ENCODE measurements at places on chromosomes 3 and 15. TPM values are rescaled to one million over a fixed set of nuclear protein-coding genes. Genes with fewer than 3 reads are reported as not detected.

CPN2 gene
- total RNA-seq = not detected

COL6A5 gene
- not detected for total RNA-seq

SCN11A gene
- total RNA-seq = 0.10 TPM

ZNF80 gene
- total RNA-seq = 0.61 TPM

HDC gene
- 0.19 TPM for total RNA-seq

NDN gene
- total RNA-seq = not detected

DNA sequence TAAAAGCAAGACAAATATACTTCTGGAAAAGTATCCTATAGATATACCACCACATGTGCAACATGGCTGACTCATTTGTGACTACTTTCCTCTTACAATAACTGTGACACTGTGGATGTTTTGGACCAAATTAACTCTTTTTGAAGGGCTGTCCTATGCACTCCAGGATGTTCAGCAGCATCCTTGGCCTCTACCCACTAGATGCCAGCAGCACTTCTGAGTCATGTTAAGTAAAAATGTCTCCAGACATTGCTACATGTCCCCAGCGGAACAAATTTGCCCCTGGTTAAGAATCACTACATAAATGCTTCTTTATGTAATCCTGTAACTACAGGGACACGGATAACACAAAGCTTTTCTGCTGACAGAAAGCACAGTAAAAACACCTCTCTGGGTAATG is 32.0 kb downstream of the RUVBL1 start:
- no peak for DNase-seq

GRCh38 chr15:92140796-92141195 is 252.9 kb upstream of the ST8SIA2 start:
- DNase-seq = no peak

DNA sequence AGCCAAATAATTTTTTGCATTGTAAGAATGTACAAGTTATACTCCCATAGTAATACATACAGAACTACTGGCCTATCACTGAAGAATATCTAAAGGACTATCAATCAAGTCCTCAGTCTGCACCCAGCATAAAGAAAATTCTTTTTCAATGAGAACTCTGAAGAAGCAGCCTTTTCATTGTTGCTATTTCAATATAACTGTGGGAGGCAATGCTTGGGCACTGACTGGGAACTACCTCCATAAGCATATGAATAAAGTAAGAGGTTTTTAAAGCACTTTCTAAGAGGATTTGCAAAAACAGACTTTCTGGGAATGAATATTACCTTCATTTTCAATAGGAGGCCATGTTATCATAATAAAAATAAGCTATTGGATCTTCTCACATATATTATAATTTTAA is 24.6 kb upstream of the NECTIN3 start:
- DNase-seq = no peak

- no peak for DNase-seq
Observed at GRCh38 chr3:127101411-127102187, 91.3 kb upstream of the PRR23E start.

- DNase-seq = no peak
Observed at GRCh38 chr3:61541694-61542093, 19.7 kb upstream of the PTPRG start.

DNA sequence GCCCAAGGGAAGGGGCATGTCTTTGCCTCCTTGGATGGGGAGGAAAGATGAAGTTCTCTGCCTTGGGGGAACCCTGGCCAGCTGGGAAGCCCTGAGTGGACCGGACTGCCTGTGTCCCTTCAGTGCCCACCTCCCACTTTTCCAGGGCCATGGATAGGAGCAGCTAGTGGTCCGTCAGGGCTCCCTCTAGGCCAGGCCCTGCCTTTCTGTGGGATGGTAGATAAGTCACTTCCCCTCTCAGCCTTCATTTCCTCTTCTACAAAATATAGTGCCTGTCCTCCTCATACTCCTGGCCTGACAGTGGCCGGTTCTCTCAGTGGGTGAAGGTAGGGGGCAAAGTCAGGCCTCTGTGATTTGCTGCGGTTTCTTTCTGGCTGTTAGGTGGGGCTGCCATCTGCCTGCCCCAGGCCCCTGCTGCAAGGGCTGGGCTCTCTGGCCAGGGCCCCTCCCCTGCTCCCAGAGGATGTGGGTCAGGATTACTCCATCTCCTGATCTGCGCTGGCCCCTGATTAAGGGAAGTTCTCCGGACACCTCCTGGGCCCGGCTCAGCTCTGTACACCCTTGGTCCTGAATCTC is 1.4 kb downstream of the PLEKHO2 start:
- DNase-seq = no peak

GRCh38 chr15:38626443-38627050 is 61.9 kb upstream of the RASGRP1 start:
- DNase-seq = no peak

- no peak for DNase-seq
Observed at GRCh38 chr3:84961521-84962255, 2.9 kb downstream of the CADM2 start.

DNA sequence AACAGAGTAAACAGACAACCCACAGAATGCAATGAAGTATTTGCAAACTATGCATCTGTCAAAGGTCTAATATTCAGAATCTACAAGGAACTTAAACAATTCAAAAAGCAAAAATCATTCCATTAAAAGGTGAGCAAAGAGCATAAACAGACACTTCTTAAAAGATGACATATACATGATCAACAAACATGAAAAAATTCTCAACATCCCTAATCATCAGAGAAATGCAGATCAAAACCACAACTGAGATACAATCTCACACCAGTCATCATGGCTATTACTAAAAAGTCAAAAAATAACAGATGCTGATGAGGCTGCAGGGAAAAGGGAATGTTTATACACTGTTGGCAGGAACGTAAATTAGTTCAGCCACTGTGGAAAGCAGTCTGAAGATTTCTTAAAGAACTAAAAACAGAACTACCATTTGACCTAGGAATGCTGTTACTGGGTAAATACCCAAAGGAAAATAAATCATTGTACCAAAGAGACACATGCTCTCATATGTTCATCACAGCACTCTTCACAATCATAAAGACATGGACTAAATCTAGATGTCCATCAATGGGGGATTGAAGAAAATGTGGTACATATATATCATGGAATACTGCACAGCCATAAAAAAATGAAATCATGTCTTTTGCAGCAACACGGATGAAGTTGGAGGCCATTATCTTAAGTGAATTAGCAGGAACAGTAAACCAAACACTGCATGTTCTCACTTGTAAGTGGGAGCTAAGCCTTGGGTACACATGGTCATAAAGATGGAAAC is 393.3 kb upstream of the CBLB start:
- DNase-seq = no peak

- DNase-seq = no peak
Observed at GRCh38 chr15:66647358-66647757, 54.7 kb upstream of the SMAD6 start.

GRCh38 chr15:39587096-39587721 is 6.3 kb downstream of the THBS1 start:
- no peak for DNase-seq

GRCh38 chr3:192090586-192090985 is 629.6 kb downstream of the PYDC2 start:
- no peak for DNase-seq

DNA sequence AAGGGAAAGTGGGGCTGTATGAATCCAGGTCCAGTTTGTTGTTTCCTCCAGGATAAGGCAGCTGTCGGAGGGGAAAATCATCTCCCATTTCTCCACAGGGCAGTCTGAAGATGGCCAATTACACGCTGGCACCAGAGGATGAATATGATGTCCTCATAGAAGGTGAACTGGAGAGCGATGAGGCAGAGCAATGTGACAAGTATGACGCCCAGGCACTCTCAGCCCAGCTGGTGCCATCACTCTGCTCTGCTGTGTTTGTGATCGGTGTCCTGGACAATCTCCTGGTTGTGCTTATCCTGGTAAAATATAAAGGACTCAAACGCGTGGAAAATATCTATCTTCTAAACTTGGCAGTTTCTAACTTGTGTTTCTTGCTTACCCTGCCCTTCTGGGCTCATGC is 911 bp downstream of the CCRL2 start:
- no peak for DNase-seq

GRCh38 chr3:66076861-66077470 is 38.2 kb upstream of the MAGI1 start:
- DNase-seq = no peak

Data from naive thymus-derived CD4-positive, alpha-beta T cell (primary cell).